GM12891 (cell line): ENCODE measurements at places on chromosomes 1 and 21.

DNA sequence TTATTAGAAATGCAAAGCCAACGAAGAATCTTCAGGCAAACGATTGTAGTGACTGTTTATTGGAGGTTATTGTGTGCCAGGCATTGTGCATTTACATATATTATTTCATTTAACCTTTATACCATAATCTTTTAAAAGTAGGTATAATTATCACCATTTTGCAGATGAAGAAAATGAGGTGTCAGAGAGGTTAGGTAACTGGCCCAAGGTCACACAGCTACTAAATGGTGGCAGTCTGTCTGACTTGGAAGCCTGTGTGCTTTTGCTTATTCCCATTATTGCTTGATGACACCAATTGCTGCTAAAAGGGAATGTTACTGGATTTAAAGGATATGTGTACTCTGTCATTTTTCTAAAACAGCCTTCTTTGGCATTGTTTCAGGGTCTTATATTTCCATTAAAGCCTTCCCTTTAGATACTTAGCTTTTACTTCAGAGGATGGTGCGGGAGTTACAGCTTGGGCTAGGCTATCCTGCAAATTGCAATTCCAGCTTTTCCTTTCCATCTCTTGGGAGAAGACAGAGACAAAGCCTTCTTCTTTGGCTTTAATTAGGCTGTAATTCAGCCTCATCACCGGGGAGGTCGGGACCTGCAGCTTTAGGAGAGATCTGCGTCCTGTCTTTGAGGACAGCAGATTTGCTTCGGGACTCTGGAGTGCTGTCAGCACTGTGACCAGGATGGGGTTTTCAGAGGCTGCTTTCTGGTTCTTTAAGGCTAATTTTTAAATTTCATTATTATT is 37.4 kb upstream of the ERRFI1 start:
- no peak for DNase-seq

DNA sequence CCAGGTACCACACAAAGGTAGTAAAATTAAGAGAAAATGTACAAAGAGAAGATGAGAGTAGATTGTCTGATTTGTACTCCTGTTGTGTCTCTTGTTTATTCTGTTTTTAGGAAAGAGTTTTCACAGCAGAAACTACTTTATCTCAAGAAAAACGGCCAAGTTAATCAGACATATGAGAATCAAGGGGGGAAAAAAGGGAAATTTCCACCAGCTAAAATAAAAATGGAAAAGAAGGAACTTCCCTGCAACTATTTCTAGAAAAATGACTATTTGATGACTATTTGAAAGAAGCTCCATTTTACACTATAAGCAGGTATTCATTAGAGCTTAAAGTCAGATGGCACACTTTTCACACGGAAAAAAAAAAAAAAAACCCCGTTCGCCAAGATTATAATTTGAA is 56.5 kb downstream of the EPRS1 start:
- DNase-seq: no peak

GRCh38 chr1:72892461-72892860 is 610.1 kb upstream of the NEGR1 start:
- DNase-seq: no peak

DNA sequence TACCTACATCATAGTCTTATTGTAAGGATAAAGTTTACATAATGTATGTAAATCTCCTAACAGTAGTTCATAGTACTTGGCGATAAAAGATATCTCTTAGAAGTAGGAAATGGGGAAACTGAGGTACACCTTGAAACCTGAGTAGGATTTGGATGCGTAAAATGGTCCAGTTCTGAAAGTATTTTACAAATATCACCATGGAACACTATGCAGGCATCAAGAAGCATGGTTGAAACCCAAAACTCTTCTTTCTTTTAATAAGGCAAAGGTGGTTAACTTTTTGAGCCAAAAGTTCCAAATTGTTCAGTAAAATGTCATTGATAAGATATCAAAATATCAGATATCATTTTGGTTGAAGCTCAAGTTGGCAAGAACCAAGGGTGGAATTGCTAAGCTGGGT is 46.0 kb downstream of the ROR1 start:
- no peak for DNase-seq

- DNase-seq: no peak
Measured at GRCh38 chr1:71587961-71588360, 507.1 kb upstream of the ZRANB2 start.

DNA sequence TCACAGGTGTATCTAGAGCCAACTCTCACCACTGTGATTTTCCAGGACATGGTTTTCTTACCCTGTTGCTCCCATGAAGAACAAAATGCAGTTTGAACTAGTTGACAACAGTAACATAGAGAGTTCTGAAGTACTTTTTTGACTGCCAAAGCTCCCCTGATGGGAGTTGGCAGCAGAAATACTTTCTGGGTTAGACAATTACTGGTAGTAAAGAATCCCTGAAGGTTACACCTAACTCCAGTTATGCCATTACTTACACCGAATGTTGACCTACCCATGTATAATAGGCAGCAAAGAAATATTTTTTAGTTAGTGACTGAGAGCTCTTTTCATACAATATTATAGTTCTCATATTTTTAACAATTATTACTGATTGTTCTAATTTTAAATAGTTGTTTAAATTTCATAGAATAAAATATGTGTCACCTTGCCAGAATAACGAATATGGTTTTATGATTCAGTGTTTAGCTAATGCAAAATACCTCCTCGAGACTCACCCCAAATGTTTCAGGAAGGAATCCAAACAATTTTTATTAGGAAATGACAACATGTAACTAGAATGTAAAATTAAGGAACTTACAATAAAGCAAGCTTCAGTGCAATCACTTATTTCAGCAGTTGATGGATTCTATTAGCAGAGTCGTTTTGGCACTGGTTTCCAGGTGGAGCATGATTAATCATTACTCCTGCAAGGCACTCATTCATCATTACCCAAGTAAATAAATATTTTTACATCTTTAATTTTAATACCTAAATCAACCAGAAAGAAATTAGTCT is 237.6 kb downstream of the MRPL39 start:
- DNase-seq: no peak

- no peak for DNase-seq
Measured at GRCh38 chr1:221801773-221802516, 60.1 kb upstream of the DUSP10 start.

DNA sequence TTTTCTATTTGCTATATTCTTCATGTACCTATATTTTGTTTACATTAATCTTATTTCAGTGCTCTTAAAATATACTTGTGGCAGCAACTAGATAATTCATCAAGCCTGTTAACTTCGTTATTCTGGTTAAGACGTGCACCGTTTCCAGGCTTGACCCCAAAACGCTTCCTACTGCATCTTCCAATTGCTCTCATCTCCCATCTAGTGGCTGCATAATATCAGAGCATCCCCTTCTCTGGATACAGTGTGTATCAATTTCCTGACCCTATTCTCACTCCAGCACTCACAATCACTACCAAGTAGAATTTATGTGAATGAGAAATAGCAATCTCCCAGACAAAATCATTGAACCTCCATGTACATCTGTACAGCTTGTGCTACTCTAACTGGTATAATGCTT is 1280.3 kb upstream of the B3GALT2 start:
- DNase-seq: no peak

DNA sequence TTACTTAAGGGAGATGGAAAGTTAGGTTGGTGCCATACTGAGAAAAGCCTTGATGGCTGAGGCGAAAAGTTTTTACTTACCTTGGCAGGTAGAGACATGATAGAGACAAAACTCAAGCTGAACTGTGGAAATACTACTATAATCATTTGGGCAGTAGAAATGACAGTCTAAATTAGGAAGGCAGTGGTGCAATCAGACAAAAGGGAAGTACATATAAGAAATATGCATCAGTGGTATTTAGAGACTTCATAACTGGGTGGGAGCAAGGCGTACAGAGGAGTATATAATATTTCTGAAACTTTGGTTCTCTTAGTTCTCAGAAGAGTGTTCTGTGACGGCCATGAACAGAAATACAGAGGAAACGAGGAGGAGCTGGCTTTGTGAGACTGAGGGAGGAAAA is 2.4 kb upstream of the CEP350 start:
- no peak for DNase-seq

DNA sequence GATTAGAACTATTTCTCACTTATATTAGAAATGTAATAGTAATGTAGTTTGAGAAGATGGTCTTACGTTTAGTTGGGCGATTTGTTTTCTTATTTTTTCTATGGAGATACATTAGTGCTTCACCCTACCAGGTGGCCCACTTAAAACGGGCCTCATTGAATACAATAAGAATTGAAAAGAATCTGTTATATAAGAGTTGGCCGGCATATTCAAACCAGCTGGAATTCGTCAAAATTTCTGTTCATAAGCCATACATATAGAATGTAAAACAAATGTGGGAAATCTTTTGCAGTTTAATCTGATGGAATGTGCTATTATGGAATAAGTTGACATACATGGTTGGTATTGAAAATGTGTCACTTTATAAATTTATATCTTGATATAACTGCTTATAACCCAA is 96.4 kb upstream of the C1orf105 start:
- no peak for DNase-seq

DNA sequence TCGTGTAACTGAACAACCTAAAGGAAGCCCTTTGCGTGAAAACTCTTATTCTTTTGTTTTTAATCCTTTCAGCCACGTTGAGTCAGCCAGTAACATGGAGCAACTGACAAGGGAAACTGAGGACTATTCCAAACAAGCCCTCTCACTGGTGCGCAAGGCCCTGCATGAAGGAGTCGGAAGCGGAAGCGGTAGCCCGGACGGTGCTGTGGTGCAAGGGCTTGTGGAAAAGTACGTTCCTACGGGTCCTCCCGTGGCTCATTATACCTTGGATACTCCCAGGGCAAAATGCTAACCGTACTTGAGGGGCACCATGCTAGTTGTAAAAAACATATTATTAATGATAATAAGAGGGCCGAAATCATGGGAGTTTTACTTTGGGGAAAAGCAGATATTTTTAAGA is 49.4 kb downstream of the LAMC2 start:
- no peak for DNase-seq

- no peak for DNase-seq
Measured at GRCh38 chr1:81231729-81232038, 569.0 kb upstream of the ADGRL2 start.

DNA sequence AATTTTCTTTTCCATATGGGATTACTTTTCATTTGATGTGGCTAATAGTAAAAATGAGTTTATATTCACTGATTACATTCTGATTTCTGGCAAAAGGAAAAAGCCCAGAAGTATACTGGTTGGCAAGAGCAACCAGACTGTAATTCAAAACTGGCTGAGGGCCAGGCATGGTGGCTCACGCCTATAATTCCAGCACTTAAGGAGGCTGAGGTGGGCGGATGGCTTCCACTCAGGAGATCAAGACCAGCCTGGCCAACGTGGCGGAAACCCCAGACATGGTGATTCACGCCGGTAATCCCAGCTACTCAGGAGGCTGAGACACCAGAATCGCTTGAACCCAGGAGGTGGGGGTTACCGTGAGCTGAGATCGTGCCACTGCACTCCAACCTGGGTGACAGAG is 14.5 kb downstream of the SYT11 start:
- DNase-seq: no peak

DNA sequence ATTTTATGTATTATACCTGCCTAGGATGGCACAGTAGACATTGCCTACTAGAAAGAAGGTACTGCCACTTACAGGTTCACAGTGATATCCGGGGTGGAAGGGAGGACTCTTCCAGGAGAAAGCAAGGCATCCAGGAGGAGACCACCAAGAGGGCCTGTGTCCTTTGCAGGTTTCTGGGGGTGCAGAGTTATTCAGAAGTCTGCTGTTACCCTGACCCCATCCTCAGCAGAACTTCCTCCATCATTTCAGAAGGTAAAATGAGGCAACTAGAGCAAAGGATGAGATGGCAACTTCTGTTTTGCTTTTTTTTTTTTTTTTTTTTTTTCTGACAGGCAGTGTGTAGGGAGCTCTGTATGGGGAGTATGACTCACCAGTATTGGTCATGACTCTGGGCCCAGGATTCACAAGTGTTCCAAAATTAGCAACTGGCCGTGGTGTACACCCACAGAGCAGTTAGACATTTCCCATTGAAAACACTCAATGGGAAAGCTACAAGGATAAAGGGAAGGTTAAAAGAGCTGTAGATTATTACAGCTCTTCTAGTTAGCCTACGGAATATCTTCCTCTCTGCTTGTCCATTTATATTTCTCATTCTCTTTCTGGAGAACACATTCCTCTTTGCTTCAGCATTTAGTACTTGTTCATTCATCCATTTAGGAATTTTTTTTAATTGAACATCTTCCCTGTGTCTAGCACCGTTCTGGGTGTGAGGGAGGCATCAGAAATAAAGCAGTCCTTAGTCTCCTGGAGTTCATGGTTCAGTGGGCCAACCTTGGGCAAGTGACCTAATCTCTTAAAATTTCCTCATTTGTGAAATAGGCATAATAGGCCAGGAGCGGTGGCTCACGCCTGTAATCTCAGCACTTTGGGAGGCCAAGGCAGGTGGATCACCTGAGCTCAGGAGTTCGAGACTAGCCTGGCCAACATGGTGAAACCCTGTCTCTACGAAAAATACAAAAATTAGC is 50.5 kb upstream of the PPP2R5A start:
- no peak for DNase-seq

GRCh38 chr21:31604591-31605190 is 54.8 kb upstream of the SOD1 start:
- DNase-seq: peak; percentile 40

DNA sequence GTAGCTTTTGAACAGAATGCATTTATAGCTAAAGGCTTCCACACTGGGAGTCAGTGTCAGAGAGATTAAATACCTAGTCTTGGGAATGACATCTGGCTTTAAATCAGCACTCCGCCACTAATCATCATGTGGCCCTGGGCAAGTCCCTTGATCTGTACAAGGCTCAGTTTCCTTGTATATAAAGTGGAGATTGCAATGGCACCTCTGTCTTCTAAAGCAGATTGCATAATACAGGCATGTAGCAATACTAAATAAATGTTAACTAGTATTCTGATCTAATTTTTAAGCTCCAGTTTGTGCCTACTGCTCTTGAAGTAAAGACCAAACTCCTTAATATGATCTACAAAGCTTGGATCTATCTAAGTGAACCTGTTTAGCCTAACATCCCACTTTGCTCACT is 249.4 kb downstream of the PLPP3 start:
- no peak for DNase-seq

DNA sequence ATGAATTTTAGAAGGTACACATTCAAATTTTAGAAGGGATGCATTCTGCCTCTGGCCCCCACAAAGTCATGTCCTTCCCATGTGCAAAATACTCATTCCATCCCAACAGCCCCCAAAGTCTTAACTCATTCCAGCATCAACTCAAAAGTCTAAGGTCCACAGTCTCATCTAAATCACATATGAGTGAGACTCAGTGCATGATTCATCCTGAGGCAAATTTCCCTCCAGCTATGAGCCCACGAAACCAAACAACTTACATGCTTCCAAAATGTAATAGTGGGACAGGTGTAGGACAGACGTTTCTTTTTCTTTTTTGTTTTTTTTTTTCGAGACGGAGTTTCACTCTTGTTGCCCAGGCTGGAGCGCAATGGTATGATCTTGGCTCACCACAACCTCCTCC is 12.5 kb upstream of the WNT2B start:
- no peak for DNase-seq

GRCh38 chr1:22371408-22371807 is 80.2 kb upstream of the ZBTB40 start:
- DNase-seq: no peak

GRCh38 chr1:26786437-26787380 is 1.0 kb upstream of the PIGV start:
- peak; percentile 48 for DNase-seq
